ENCODE measurements at places on chromosomes 11 and 22.

GRCh38 chr22:45442116-45442515, 28.6 kb downstream of the RIBC2 start:
- no peak for DNase-seq

DNA sequence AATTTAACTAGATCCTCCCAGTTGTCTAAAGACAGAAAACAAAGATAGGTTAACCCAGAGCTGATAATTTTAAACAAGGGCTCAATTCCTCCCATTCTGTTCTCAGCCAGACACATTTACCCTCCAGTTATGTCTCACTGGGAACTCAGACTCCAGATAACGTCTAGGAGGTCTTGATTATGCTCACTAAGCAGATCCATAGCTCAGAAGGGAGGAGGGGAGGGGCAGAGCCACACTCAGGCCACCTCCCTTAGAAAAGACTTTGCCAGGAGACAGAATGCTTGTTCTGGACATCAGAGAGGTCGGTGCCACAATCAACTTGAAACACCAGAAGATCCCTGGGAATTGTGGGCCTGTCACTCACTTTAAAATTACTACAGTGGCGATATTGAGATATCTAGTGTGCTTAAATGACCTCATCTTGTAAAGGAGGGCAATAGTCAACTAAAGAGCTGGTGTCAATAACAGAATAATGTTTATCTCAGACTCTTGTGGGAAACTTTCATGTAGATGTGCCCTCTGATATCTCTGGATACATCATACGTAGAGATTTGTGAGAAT, 29.8 kb upstream of the SLC25A1 start:
- DNase-seq = no peak

- DNase-seq = no peak
Observed at GRCh38 chr11:87368858-87369480, 331.2 kb downstream of the TMEM135 start.

DNA sequence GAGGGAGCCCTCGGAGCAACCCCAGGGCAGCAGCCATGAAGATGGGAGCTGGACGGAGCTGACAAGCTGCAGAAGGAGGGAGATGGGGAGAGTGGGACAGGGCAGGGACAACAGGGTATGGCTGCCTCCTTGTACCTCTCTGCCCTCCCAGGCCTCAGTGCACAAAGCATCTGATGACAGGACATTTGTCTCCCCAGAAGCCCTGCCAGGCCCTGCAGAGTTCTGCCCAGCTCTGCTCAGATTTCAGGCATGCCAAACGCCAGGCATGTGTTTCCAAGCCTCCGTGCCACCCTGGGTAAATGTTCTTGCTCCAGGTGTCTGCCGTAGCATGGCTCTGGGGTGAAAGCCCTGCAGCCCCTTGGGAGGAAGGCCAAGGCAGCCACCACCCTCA, 1.1 kb upstream of the IFITM10 start:
- no peak for DNase-seq

GRCh38 chr22:42353883-42354727, 78.1 kb downstream of the NFAM1 start:
- DNase-seq = no peak

- no peak for DNase-seq
Observed at GRCh38 chr11:86931548-86932258, 23.5 kb downstream of the FZD4 start.

DNA sequence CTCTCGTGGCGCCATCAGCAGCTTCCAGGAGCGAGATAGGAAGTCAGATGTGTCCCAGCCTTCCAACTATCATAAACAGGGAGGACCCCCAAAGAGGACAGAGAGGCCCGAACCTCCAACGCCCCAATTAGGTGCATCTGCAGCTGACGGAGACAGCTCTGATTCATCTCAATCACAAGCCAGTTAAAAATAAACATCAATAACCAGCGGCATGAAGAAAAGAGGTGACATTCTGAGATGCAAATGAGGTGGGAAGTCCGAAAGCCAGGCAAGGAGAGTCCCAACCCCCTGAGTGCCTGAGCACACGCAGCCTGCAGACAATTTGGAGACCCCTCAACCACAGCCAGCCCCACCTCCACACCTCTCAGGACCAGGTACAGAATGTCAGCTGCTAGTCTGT, 28.1 kb upstream of the IGSF9B start:
- no peak for DNase-seq

- no peak for DNase-seq
Observed at GRCh38 chr22:25013607-25014006, 61.1 kb downstream of the KIAA1671 start.

DNA sequence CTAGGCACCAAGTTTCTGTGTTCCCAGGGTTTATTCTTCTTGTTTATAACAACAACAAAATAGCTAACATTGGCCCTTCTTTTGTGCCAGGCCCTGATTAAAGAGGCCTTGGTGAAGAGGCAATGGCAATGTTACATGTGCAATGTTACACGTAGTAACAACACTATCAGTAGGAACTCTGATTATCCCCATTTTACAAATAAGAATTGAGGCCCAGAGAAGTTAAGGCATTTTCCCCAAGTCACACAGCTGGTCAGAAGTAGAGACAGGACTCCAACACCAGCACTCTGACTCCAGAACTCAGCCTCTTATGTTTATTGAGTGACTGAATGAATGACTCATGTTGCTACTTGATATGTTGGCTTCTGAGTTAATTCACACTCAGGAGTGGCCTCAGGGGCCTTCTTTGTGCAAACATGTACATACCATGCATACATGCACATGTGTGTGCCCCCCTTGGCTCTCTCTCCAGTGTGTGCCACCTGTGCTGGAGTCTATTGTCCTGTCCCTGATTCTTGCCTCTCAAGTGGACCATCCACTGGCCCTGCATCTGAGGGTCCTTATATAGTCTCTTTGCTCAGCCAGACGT, 98.4 kb downstream of the TP53I11 start:
- no peak for DNase-seq

- DNase-seq = peak; percentile 26
Observed at GRCh38 chr11:1546536-1547466, 25.3 kb downstream of the DUSP8 start.

DNA sequence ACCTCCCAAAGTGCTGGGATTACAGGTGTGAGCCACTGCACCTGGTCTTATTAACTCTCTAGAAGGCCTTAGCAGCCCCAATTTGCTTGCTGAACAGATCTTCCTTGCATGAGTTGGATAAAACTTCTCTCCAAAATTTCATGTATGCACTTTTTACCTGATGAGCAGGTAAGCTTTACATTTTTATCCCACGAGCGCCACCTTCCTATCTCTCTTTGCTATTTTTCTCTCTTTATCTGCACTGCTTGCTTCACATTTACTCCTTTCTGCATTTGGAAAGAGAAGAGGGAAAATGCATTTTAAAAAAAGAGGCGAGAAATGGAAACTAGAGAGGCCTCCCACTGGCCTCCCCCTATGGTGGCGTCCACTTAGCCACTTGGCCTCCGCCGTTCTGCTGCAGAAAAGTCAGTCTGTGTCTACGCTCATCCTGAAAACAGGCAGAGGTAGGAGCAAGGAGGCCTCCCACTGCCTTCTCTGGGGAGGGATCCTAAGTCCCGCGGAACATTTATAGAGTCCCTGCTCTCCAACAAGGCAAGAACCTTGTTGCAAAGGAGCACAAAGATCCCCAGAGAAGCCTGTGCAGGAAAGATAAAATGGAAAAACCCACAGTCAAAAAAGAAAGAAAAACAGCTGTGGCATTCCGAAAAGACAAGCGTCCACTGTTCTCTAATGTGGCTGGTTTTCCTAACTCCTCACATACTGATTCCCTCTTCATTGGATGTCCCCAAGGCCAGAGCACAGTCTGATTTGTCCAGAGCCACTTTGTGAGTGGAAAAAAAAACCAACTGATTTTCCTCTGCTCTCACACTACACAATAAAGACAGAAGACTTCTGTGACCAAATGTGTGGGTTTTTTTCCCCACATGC, 62.2 kb upstream of the INCENP start:
- no peak for DNase-seq

- DNase-seq = no peak
Observed at GRCh38 chr11:3109434-3109833, 52.2 kb upstream of the CARS1 start.

- DNase-seq = no peak
Observed at GRCh38 chr11:121510438-121510837, 57.7 kb upstream of the SORL1-AS1 start.

GRCh38 chr11:76626266-76626665, 44.3 kb downstream of the LRRC32 start:
- no peak for DNase-seq

DNA sequence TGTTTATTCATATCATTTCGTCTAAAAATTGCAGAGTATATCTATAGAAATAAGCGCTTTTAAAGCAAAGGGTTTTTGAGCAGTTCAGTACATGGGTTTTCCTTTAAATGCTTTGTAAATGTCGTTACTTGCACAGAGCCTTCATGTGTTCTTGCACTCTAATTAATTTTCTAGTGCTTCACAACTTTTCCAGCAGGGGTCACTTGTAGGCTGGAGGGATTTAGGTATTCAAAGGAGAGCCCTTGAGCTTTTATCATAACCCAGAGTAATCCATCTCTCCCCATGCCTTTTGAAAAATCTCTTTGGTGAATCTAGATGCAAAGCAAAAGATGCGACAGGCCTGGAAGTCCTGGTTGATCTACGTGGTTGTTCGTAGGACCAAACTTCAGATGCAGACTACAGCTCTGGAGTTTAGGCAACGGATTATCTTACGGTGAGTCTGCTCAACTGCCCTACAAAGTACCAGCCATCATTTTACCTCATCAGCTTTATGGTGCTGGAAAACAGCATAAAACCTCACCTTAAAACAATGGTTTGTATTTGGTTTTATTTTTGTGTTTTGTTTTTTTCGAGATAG, 60.4 kb downstream of the SFI1 start:
- peak; percentile 12 for DNase-seq

DNA sequence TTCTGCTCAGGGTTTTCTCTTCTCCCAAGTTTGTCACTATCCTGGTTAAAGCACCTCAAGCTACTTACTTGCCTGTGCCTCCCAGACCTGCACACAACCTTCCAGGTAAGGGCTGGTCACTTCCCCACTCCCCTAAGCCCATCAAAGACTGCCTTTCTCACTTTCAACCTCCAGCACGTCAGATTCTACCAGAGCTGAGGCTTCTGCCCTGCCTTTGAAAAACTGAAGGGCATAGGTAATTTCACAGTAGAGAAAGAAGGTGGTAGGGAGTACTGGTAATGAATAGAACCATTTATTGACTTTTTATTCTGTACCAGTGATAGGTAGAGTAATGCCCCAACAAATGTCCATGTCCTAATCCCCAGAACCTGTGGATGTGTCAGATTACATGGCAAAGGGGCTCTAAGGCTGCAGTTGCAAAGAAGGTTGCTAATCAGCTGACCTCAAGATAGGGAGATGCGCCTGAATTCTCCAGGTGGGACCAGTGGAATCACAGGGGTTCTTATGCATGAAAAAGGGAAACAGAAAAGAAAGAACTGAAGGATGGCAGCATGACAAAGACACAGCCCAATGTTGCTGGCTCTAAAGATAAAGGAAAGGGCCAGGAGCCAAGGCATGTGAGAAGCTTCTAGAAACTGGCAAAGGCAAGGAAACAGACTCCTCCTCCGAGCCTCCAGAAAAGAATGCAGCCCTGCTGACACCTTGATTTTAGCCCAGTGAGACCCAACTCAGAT, 89.0 kb downstream of the SLC1A2 start:
- no peak for DNase-seq

- DNase-seq = no peak
Observed at GRCh38 chr11:45554230-45554967, 111.0 kb downstream of the CHST1 start.

GRCh38 chr11:111762981-111763643, 3.1 kb downstream of the PPP2R1B start:
- DNase-seq = no peak

DNA sequence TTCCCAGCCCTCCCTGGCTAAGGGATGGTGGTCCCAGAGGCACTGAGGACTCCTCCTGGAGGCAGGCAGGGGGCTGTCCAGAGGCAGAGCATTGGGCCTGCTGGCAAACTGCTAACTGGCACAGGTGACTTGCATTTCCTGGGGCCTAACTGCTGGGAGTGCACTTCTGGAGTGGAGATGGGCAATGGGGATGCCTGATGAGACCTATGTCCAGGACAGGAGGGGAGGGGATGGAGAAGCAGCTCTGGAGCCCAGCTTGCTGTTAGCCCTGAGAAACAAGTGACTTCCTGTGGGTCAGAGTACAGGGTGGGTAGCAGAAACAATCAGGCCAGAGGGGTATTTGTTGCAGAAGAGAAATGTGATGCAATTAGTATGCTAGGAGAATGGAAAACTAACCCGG, 253.2 kb downstream of the ST3GAL4 start:
- no peak for DNase-seq

GRCh38 chr11:19467904-19468303, 227.2 kb upstream of the E2F8 start:
- no peak for DNase-seq

GRCh38 chr11:116530705-116531104, 242.1 kb downstream of the BUD13 start:
- DNase-seq = no peak

- DNase-seq = no peak
Observed at GRCh38 chr11:76076749-76077148, 129.6 kb downstream of the WNT11 start.

DNA sequence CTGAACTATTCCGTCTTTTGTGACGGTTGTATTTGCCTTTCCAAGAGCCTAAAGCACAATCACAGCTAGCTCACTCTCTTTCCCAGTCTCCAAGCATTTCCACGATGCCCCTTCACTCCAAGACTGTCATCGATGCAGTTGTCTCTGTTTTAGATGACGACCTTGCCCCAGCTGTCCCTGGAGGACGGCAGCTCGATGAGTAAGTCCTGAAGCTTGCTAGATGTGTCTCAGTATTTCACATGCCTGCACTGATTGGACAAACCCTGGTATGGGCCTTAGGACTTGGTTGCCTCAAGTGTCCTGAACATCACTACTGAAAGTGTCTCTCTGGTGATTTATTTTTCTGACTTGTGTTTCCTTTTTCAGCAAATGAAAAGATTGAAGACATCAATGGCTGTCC, 129.9 kb downstream of the NAV2 start:
- no peak for DNase-seq

- DNase-seq = no peak
Observed at GRCh38 chr22:50316114-50317065, 8.9 kb upstream of the PLXNB2 start.

DNA sequence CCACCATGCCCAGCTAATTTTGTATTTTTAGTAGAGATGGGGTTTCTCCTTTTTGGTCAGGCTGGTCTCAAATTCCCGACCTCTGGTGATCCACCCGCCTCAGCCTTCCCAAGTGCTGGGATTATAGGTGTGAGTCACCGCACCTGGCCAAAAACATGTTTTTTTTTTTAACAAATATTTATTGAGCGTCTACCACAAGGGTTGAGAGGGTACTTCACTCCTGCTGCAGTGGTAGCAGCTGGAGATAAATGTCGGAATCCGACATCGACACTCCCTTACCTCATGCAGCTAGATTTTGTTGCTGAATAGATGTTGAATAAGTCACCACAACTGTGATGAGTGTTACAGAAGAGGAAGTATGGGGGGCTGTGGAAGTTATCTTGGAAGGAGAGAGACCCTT, 971 bp downstream of the DNAJB13 start:
- DNase-seq = no peak

- no peak for DNase-seq
Observed at GRCh38 chr11:15965562-15966250, 390.6 kb downstream of the SOX6 start.

DNA sequence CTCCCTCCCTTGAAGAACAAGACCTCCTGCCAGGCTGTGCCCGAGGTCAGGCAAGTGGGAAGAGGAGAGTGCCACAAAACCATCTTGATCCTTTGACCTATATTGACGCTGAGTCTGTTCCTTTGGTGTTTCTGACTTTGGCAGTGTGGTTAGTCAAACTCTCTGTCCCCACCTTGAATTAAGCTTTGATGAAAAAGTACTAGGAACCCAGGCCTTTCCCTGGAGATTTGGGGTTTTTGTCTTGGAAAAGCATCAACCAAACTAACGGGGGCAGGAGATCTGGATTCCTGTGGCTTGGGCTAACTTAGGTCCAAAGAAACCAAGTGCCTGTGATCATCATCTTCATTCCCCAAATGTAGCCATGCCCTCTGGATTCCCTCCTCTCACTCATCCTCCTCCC, 40.4 kb downstream of the ARFGAP2 start:
- DNase-seq = no peak

Data from CD4-positive, alpha-beta T cell treated with Interleukin-6 at 100 ng/mL for 8 hours (primary cell).